Activated T-cell treated with anti-CD3 and anti-CD28 coated beads, Interleukin-2, amount 50 U/mL, for 72 hours (primary cell): ENCODE measurements at places on chromosomes 13 and 19. TPM values are rescaled to one million over a fixed set of nuclear protein-coding genes. Genes with fewer than 3 reads are reported as not detected.
A peak's percentile ranks its signal among the peaks of the same experiment; 100 is the strongest.

Gene FBXO17
- total RNA-seq: not detected

Gene ZNF497
- 2.4 TPM for total RNA-seq

Gene RXFP2
- total RNA-seq: not detected

Gene TEX26
- total RNA-seq: not detected

Gene RYR1
- total RNA-seq: 3.3 TPM

Gene ERFL
- 3.3 TPM for total RNA-seq

Gene ZNF177
- 1.7 TPM for total RNA-seq

Gene ZNF17
- 12.0 TPM for total RNA-seq

Gene ABHD8
- total RNA-seq: 16.6 TPM

Gene FSTL3
- 10.0 TPM for total RNA-seq

Gene KLK14
- total RNA-seq: 1.2 TPM

Gene LRG1
- 0.67 TPM for total RNA-seq

DNA sequence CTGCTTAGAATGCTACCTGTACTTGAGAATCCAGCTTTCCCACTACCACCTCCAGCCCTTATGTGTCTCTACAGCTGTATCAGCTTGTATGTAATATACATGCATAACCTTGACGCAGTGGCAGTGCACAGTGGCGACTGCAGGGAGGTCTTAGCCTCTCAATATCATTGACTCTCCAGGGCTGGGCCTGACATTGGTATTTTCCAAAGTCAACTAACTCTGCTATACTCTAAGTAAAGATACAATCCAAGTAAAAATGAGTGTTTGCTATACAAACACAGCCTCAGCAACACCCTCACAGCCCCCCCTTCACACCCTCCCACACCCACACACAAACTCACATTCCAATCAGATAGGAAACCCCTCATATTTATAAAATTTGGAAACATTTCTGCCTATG lies 6.7 kb upstream of the UBL3 start:
- no peak for DNase-seq

DNA sequence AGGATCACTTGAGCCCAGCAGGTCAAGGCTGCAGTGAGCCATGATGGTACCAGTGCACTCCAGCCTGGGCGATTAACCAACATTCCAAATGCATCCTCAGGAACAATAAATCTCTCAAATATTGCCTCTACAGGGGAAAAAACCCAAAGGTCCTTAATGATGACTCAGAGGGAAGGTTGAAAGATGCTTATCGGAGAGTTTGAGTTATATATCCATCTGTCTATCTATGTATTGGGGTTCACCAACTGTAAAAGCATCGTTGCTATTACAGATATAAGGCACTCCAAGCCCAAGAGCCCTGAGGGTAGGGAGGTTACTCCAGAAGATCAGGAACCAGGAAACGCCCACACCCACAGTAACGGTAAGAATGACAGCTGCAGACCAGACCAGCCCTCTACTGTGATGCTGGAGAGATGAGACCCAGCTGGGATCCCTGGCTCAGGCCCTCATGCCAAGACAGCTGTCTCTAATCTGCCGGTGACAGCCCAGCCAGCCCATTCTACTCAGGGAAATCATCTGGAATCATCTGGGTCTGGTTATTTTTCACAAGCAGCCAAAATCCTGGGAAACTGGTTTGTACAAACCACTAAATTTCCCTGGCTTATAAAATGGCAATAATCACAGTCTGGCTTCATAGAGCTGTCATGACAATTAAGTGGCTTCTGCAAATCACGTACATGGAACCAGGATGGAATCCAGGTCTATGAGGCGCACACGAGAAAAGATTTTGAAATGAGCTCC lies 23.8 kb downstream of the TEX101 start:
- no peak for DNase-seq

- no peak for DNase-seq
These were observed 251.8 kb downstream of the KCNRG start for GRCh38 chr13:50267066-50267465.

DNA sequence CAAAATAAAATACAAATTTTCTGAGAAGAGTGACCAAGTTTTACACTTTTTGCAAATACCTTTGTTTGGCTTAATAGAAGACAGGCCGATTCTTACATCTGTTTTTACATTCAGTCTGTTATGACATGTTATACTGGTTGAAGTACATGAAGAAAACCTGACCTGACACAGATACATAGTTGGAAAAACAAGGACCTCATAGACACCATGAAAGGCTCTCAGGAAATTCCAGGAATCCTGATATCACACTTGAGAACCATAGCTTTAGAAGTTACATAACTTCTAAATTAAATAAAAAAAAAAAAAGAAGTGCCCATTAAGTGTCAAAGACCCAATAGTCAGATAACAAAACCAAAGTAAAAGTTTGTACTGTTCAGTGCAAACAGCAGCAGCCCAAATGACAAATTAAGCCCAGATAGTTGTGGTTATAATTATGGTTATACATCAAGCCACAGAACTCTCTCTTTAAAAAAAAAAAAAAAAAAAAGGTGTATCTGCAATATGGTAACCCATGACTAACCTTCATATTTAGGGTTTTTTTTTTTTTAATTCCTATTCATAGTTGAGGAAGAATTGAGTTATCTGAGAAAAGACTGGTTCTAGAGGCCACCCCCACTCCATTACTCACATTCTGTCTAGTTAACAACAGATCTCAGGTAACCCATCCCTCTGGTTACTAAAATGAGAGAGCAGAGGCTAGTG lies 19.8 kb downstream of the RBM26 start:
- peak; percentile 34 for DNase-seq

GRCh38 chr19:17703824-17704463 lies 15.3 kb upstream of the MAP1S start:
- peak; percentile 80 for DNase-seq

- DNase-seq: no peak
These were observed 15.0 kb downstream of the GJB6 start for GRCh38 chr13:20217168-20217567.

DNA sequence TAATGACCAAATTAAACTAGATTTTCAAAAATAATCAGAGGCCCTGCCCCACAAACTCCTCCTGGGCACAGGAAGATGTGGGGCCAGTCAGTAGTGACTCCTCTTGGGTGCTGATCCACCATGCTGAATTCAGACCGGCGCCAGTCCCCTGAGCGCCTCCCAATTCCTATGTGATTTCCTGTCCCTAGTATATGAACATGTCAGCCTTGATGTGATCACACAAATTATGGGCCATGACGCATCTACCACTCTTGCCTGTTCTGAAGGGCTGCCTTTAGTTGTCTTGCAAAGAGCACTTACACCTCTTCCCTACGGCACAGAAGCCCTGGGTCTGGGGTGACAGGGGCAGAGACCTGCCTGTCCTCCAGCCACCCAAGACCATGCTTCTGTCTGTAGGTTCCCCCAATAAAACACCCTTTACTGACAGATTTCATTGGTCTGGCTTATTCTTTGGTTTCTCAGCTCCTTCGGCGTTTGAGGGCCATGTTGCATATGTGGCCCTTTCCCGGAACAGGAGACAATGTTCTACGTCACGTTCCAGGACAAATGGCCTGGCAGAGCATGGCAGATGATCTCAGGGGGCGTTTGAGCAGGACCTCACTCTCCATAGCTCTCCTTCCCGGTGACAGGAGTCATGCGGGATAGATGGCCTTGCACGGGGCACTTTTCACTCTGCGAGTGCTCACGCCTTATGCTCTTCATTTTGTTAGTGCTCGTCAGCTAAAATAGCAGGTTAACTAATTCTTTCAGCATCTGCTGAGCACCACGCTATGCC lies 5.6 kb upstream of the ATP11A start:
- DNase-seq: no peak

GRCh38 chr13:83780227-83780626 lies 102.0 kb downstream of the SLITRK1 start:
- no peak for DNase-seq

GRCh38 chr13:98970330-98970729 lies 7.5 kb downstream of the DOCK9 start:
- DNase-seq: no peak

DNA sequence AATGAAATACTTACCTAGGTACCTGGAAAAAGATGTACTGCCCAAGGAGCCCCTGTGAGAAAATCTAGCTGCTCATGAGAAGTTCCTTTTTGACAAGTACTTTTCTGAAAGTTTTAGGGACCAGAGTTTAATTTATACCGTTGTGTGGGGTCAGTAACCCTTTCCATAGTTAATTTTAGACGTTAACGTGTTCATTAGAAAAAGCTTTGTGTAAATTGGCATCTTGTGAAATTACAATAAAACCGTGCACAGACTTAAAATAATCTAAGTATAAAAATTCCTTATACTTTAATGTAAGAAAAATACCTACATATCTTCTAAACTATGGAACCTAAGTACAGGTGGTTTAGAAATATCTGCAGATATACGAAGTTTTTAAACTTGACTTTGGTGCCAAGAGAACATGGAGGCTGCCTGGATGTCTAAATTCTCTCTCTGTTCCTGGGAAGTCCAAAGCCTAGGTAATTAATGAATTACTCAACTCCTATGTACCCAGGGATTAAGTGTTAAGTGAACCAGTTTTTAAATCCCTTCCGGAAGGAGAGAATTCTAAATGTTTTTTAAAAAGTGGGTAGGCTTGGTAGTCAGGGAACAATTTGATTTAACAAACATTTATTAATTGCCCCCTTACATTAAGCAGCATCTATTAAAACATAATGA lies 50.2 kb upstream of the PDX1 start:
- DNase-seq: no peak

GRCh38 chr13:44302940-44303575 lies 70.6 kb upstream of the SERP2 start:
- peak; percentile 62 for DNase-seq

GRCh38 chr13:38767506-38768265 lies 80.8 kb downstream of the FREM2 start:
- no peak for DNase-seq

- DNase-seq: no peak
These were observed 235.6 kb upstream of the CSNK1A1L start for GRCh38 chr13:37340901-37341670.

GRCh38 chr13:53127373-53127772 lies 98.8 kb downstream of the OLFM4 start:
- DNase-seq: no peak

DNA sequence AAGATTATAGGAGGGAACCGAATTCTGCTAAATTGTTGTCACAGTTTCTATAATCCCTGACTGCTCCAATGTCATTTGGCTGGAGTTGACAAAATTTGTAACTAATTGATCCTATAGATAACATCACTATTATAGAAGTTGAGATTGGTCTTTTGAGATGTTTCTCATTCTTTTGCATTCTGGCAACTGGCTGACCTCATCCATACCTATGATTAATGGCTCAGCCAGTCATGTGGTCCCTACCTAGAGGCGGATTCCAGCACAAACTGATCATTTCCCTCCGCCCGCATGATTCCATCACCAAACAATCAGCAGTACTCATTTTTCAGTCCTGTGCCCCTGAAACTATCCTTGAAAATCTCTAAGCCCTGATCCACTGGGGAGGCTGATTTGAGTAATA lies 4.2 kb downstream of the PSG2 start:
- no peak for DNase-seq

- no peak for DNase-seq
These were observed 35.4 kb downstream of the PCCA start for GRCh38 chr13:100124265-100124664.

DNA sequence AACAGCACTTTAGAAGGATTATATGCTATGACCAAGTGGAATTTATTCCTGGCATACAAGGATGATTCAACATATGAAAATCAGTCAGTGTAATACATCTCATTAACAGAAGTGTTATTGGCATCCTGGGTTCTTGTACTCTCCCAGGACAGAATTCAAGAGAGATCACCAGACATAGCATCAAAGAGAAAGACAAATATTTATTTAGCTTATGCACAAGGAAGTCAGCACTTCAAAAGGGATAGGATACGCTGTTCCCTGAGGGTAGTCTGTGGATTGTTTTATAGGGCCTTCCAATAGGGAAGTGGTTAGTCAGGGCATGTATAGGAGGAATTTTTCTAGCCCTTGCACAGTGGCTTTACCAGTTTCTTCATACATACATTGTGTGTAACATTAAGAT lies 1238.0 kb downstream of the PCDH17 start:
- DNase-seq: no peak

DNA sequence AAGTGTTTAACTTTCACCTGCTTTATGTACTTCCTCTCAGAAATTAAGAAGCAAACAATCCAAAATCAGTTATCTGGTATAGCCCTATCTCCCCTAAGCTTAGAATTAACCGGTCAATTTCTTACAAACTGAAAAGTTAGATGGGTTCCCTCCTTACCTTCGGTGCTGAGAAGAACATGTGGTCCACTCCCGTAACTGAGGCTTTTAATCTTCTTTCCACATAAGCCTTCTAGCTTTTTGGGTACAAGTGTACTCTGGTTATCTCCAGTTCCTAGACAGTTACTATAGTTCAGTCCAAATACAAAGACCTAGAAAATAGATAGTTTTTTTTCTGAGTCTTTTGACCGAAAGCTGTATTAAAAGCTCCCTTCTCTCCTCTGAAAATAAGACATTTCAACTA lies 18.9 kb downstream of the RCBTB1 start:
- DNase-seq: no peak

GRCh38 chr19:926589-927350 lies 935 bp downstream of the ARID3A start:
- peak; percentile 62 for DNase-seq

DNA sequence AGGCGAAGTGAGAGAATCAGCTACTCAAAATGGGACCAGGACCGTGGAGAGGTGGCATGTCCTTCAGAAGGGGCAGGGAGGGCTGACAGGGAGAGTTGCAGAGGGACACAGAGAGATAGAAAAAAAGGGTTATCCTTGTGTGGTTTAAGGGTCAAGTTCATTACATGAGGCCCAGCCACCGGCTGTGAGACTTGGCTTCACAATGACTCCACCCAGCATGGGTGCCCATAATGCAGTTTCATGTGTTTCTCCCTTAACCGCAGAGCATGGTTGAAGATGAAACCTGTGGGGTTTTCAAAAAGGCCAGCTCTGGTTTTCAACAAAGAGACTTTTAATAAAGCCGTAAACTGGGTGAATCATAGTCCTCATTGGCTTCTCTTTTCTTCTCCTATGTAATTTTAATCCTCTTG lies 164.6 kb downstream of the KLF5 start:
- peak; percentile 57 for DNase-seq

DNA sequence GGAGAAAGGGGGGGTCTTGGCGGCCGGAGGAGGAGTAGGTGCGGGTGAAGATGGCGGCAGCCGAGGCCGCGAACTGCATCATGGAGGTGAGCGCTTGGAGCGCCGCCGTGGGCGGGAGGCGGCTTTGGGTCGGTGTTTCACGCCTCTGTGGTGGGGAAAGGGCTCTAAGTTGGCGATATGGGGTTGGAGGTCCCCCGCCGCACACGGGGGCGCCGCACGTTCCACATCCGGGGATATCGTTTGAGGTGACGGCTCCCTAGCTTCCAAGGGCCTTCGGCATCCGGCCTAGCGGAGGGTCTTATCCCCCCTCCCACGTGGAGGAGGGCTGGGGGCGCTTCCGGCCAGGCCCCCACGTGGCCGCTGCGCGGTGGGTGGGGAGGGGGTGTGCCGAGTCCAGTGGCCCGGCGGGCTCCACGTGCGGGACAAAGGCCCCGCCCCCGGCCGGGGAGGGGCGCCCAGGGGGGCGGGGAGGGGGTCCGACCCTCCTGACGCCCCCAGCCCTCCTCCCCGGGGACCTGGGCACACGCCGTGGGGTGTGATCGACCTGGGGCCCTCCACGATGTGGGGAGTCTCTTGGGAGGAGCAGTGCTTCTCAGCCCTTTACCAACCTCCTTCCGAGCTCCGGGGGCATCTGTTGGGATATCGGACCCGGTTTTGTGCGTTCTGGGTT lies at the start of gene PRMT1:
Gene PRMT1, plus strand, starts transcription at position 41 of the 670 bp plus-strand sequence. Its CDS starts 10 bp downstream, at position 51.
- DNase-seq: peak; percentile 72
